Bladder microvascular endothelial cell (primary cell): ENCODE measurements at places on chromosomes 1 and 21. TPM values are rescaled to one million over a fixed set of nuclear protein-coding genes. Genes with fewer than 3 reads are reported as not detected.

Gene CDK18
- total RNA-seq, result 0.16 and 0.31 TPM in 2 replicates

Gene PCNX2
- 2.3 and 5.0 TPM in 2 replicates for total RNA-seq

Gene MXRA8
- total RNA-seq, result 0.38 and 0.97 TPM in 2 replicates

Gene SKI
- 15.5 and 28.3 TPM in 2 replicates for total RNA-seq

Gene NTRK1
- 0.06 TPM in 1 of 2 replicates, not detected in the other for total RNA-seq

Gene SMCP
- total RNA-seq, result not detected in 2 replicates

Gene SAMD13
- 1.1 and 1.3 TPM in 2 replicates for total RNA-seq

Gene HJV
- total RNA-seq, result not detected in 2 replicates

Gene GBP2
- 53.6 and 75.8 TPM in 2 replicates for total RNA-seq

Gene AMPD1
- not detected in 2 replicates for total RNA-seq

Gene TESK2
- 2.6 TPM in 2 replicates for total RNA-seq

Gene LRRC71
- total RNA-seq, result 0.16 and 0.19 TPM in 2 replicates

Gene MCOLN3
- not detected in 2 replicates for total RNA-seq

Gene CPTP
- total RNA-seq, result 15.1 and 16.4 TPM in 2 replicates

Gene TNFAIP8L2
- 0.16 TPM in 1 of 2 replicates, not detected in the other for total RNA-seq
